Glomerular endothelial cell (primary cell): ENCODE measurements at places on chromosomes 16 and 17.
A peak's percentile ranks its signal among the peaks of the same experiment; 100 is the strongest.

GRCh38 chr17:31462261-31462660 is 70.8 kb downstream of the RAB11FIP4 start:
- no peak for DNase-seq

- DNase-seq: no peak
Observed at GRCh38 chr16:77290451-77291115, 91.4 kb downstream of the SYCE1L start.

- no peak for DNase-seq
Observed at GRCh38 chr16:57092786-57093411, 516 bp downstream of the CPNE2 start.

DNA sequence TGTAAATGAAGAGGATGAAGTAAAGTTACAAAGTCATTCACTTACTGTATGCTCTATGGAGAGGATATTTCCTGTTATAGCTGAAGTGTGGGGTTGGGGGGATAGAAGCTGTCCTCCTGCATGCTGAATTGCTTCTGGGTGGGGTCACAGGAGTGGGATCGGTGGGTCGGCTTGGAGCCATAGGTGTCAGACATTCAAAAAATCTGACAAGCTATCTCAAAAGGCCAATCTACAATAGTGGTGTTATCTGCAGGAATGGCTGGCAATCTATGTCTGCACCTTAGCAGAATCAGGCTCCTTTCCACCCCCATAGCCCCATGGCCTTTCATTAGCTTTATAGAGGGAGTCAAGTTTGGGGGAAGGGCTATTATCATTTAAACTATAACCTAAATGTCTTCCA is 104.9 kb downstream of the ABCC12 start:
- DNase-seq: no peak

GRCh38 chr17:36089888-36090836 is at the start of gene CCL3:
Gene CCL3, minus strand, starts transcription at chr17:36090143. Its CDS starts 85 bp downstream, at chr17:36090058.
- no peak for DNase-seq

- no peak for DNase-seq
Observed at GRCh38 chr17:19672009-19672750, 23.6 kb downstream of the ALDH3A2 start.

GRCh38 chr17:51121620-51122472 is 1.2 kb upstream of the SPAG9 start:
- peak; percentile 78 for DNase-seq

GRCh38 chr16:51756447-51757123 is 605.5 kb upstream of the SALL1 start:
- DNase-seq: no peak

DNA sequence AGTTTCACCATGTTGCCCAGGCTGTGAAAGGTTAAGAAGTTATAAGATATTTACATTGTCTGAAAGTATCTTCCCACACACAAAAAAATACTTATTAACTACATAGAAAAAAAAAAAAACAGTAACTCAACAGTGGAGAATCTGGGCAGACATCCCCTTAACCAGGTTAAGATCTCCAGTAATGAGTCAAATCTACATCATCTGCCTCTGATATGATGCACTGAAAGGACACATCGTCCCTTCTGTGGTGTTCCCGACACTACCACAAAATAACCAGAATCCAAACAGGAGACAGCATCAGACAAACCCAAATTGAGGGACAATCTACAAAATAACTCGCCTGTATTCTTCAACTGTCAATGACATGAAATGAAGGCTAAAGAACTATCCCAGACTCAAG is 40.0 kb downstream of the CMTM4 start:
- no peak for DNase-seq

- DNase-seq: no peak
Observed at GRCh38 chr16:275786-276232, at the start of gene RGS11. Gene RGS11, minus strand, starts transcription at chr16:275944. Its CDS starts 33 bp downstream, at chr16:275911.

- DNase-seq: no peak
Observed at GRCh38 chr17:4858882-4859260, 25.7 kb downstream of the MINK1 start.

- DNase-seq: no peak
Observed at GRCh38 chr16:66103211-66103610, 263.3 kb upstream of the CDH5 start.

- no peak for DNase-seq
Observed at GRCh38 chr17:52148288-52148968, 10.1 kb downstream of the CA10 start.

GRCh38 chr17:82380860-82381702 is 9.5 kb downstream of the UTS2R start:
- DNase-seq: no peak

DNA sequence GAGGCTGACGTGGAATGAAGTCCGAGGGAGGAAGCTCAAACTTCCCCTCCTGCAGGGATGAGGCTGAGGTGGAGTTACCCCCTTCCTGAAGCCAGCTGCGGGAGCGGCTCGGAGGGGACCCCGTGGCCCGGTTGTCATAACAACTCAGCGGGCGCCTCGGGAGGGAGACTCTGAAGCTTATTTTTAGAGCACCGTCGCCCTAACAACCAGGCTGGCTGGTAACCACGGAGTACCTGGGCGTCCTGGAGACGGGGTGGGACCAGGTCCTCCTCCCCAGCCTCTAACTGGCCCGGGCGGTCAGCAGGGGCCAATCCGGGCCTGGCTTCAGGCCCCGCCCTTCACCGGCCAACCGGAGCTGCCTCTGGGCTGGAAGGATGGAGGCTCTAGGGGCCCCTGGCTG is 27.7 kb downstream of the NECAB2 start:
- DNase-seq: no peak

DNA sequence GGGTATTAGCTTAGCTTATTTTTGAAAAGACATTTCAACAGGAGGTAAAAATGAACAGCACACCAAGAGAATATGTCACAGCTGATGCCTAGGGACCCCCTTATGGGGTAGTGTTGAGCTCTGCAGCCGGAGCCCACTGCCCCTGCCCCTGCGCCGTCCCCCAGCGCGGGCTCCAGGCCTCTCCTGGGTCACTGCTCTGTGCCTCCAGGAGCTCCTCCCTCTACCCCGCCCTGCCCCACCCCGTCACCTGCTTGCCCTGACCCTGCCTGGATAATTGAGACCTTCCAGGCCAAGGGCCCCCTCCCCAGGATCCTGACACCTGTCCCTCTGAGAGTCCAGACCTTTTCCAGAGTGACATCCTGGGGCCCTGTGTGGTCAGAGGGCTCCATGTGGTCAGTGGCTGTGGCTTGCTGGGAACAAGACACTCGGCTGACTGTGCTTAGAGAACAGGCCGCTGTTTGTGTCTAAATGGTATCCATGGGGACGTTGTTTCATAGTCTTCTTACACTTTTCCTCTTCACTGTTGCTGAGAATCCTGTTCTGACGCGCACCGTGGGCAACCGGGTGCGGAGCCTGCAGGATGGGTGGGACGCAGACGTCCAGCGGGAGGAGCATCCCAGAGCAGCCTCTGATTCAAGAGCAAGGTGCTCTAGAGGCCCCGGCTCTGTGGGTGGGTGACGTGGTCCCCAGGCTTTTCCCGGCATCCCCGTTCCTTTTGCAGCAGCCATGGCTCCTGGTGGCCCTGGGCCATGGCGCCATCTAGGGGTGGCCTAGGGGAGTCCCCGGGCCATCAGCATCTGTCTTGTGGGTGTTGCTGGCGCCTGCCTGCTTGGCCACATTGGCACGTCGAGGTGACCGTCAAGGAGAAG is 20.0 kb upstream of the WFIKKN1 start:
- DNase-seq: no peak

DNA sequence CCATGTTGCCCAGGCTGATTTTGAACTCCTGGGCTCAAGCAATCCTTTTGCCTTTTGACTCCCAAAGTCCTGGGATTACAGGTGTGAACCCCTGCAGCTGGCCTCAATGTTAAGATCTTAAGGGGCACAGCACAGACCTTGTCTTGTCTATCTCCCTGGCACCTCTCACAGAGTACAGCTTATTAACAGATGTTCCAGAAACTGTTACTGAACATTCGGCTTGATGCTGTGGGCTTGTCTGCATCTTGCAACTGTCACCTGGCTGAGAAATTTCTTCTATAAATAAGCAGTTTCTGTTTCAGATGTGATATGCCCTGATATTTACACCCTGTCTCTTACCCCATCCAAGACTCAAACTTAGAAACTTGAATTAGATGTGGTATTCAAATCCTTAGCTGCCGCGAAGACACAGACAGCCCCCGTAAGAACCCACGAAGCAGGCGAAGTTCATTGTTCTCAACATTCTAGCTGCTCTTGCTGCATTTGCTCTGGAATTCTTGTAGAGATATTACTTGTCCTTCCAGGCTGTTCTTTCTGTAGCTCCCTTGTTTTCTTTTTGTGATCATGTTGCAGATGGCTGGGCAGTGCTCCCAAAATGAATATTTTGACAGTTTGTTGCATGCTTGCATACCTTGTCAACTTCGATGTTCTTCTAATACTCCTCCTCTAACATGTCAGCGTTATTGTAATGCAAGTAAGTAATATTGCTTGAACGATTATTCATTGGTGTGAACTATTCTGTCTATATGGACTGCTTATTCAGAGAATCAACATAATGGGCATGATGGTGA is at the start of gene TNFRSF17:
TSS of gene TNFRSF17 (plus strand) at position 450 of the 791 bp plus-strand sequence. CDS start at position 565, 115 bp downstream.
- DNase-seq: no peak

GRCh38 chr16:47278306-47278970 is 134.7 kb upstream of the NETO2 start:
- DNase-seq: no peak

DNA sequence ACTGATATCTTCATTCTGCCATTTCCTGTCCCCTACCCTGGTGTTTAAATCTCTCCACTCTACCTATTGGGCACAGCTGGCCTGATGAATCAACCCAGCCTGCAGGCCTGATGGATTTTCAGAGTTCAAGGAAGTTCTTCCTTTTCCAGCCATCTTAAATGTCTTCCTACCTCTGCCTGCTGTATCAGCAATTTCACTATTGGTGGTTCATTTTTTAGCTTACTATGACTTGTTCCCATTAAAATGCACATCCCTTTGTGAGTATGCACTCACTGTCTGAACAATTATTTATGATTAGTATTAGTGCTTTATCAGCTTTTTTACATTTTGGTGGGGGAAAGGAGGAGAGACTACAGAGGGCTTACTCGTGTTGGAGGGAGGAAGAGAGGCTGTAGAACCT is 48.6 kb upstream of the CRHR1 start:
- no peak for DNase-seq

DNA sequence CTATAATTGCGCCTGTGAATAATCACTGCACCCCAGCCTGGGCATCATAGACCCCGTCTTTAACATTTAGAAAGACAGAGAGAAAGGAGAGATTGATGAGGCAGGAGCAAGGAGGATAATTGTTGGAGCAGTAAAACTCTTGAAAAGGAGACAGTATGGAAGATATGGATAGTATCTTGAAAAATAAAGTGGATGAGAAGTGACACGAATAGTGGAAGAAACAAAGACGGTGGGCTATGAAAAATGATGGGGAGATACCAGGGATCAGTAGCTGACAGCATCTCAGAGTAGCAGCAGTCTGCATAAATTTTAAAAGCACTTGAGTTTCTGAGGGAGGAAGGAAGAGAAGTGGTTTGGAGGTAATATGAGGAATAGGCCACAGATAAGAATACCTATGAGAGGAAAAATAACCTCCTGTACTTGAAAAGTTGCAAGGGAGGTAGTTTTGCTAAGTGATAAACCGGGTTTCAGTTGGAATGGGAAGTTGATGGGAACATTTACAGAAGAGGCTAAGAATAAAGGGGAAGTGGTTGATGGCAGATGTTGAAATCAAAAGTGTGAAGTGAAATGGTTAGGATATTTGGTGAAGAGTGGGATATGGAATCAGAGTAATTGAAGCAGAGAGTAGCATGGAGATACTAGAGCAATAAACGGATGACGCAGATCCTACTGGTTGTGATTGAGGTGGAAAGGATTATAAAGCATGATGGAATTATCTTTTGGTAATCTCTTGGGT is 1.8 kb upstream of the PPM1D start:
- no peak for DNase-seq

DNA sequence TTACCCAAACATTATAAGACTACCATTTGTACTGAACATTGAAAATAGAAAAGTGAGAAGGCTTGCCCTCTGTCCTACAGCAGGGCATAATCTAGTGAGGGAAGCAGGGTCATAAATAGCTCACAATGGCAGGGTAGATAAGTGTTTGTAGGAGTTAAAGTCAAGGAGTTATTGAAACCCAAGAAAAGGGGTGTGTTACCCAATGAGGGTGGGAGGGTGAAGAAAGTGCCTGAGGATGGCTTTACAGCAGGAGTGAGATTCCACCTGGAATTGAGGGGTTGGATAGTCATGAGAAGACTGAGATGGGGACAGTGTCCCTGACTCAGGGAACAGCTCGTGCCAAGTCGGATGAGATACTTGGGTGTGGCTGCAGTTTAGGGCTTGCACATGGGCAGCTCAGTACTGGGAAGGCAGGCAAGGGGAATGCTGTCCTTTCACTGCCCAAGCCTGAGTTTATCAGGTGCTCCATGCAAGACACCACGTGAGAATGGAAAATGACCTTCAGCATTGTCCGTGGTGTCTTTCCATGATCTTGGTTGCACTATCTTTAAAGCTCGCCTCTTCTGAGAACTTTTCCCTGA is 393.2 kb upstream of the MAF start:
- no peak for DNase-seq

DNA sequence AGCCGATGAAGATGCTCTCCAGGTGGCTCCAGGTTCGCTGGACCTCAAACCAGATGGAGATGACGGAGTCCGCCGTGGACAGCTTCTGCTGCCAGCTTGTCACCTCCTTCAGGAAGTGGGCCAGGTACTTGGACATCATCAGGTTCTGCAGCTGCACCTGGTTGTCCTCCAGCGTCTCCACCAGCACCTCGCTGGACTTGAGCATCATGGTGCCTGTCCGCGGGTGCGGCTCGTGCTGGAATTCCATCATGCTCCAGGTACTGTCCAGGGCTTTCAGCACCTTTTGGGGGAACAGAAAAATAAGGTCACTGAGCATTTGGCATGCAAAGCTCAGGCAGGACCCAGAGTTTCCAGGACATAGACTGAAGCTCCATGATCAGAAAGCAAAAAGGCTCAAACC is 69.7 kb downstream of the DNAH17 start:
- no peak for DNase-seq

DNA sequence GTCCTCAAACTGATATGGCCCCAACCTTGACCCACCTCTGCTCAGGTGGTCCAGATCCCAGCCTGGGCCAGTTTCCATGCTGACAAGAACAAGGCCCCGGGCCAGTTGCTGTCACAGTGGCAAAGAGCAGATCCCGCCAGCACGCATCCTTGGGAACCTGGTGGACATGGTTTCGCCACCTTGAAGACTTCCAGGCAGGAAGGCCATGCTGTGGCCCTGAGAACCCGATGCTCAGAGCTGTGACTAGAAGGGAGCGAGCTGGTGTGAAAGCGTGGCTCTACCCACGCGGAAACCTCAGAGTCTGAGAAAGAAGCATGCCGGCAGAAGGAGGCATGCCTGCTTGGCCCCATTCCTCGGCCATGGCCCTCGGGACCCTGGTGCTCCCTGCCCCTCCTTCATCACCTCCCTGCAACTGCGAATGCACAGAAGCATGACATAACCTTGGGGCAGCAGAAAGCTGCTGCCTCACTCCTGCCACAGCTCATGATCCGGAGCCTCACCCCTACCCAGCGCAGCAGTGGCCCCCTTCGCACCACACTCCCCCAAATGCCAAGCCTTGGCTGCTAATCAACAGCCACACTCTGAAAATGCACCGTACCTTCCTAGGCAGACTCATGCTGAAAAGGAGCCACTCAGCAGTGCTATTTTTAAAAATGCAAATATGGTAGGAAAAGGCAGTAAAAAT is 33.2 kb downstream of the UBE2O start:
- DNase-seq: no peak

- DNase-seq: no peak
Observed at GRCh38 chr17:27247071-27247957, 46.6 kb upstream of the WSB1 start.
